ENCODE measurements at places on chromosomes 2 and 18. TPM values are rescaled to one million over a fixed set of nuclear protein-coding genes. Genes with fewer than 3 reads are reported as not detected.

The CFAP65 gene
- total RNA-seq = 0.11 TPM

The TMEM237 gene
- total RNA-seq = 40.9 TPM

The GAL3ST2 gene
- total RNA-seq = not detected

The ATP5F1A gene
- total RNA-seq = 417 TPM

The GPBAR1 gene
- 0.29 TPM for total RNA-seq

The APCDD1 gene
- total RNA-seq = not detected

The EGR4 gene
- 0.14 TPM for total RNA-seq

The USP34 gene
- total RNA-seq = 376 TPM

The CYP26B1 gene
- not detected for total RNA-seq

All from Karpas-422 (cell line).